ENCODE measurements at places on chromosomes 2 and 18. TPM values are rescaled to one million over a fixed set of nuclear protein-coding genes. Genes with fewer than 3 reads are reported as not detected.

CDC42EP3 gene
- total RNA-seq = 20.5 TPM

TSPYL6 gene
- not detected for total RNA-seq

LIPG gene
- not detected for total RNA-seq

KCNE4 gene
- total RNA-seq = not detected
